ENCODE measurements at places on chromosomes 1 and 21.

- DNase-seq: no peak
These were observed 248.5 kb downstream of the USP25 start for GRCh38 chr21:15978215-15978738.

DNA sequence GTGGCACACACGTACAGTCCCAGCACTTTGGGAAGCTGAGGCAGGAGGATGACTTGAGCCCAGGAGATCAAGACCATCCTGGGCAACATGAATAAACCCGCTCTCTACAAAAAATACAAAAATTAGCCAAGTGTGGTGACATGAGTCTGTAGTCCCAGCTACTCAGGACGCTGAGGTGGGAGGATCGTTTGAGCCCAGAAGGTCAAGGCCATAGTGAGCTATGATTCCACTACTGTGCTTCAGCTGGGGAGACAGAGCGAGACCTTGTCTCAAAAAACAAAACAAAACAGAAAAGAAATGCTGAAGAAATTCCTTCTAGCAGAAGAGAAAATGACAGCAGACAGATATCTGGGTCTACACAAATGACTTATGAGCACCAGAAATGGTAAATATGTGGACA, 10.3 kb downstream of the ALDH9A1 start:
- no peak for DNase-seq

DNA sequence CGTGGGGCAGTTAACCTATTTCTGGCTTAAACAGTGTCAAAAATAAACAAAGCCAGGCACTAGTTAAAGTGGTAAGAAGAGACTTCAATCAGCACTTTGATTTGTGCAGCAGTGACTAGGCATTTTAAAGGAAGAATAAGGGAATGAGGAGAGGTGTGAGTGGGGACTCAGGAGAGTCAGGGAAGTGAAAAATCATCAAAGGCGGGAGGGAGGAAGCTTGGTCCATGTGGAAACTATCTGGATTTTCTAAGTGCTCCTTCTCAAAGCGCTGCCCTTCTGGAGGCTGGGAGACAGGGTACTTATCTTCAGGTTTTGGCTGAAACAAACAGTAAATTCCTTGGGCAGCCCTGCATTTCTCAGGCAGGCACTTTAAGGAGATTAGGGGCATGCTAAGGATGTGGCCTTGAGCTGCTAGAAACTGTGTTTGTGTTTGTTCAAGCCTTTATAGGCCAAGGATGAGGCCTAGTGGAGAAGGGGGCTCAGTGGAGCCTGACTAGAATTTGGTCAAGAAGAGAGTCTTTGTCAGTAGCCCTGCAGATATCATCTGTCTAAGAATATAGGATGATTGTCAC, 486.5 kb downstream of the SIPA1L2 start:
- DNase-seq: no peak

DNA sequence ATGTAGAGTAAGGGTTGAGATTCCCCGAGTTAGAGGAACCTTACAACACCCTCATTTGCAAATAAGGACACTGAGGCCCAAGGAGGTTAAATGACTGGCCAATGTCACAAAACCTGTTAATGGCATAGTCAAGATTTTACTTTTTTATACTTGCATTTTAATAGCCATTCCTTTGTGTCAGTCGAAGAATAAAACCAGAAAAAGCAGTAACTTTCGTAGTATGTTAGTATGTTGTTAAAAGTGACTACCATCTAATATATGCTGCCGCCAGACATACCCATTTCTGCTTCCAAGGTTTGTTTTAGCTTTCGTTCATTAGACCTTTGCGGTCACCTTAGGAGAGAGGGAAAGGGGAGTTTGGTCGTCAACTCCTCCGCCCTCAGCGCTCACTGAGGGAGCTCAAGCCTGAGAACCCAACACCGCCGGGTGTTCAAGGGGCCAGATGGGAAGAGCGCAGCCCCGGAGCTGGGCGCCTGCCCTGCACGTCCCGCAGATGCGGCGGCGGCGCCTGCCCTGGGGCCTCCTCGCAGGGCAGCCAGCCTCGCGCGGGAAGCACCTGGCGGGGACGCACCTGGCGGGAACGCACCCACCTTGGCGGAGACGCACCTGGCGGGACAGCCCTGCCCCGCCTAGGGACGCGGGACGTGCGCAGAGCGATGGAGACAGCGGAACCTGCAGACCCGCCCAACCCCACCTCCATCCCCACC, 466 bp downstream of the VPS26C start:
- DNase-seq: peak; percentile 85

- DNase-seq: no peak
These were observed 150.1 kb downstream of the HIVEP3 start for GRCh38 chr1:41768583-41768982.
